ENCODE measurements at places on chromosomes 16 and 17.
A peak's percentile ranks its signal among the peaks of the same experiment; 100 is the strongest.

GRCh38 chr17:75615301-75615700 lies 17.9 kb upstream of the SMIM5 start:
- DNase-seq, result no peak

DNA sequence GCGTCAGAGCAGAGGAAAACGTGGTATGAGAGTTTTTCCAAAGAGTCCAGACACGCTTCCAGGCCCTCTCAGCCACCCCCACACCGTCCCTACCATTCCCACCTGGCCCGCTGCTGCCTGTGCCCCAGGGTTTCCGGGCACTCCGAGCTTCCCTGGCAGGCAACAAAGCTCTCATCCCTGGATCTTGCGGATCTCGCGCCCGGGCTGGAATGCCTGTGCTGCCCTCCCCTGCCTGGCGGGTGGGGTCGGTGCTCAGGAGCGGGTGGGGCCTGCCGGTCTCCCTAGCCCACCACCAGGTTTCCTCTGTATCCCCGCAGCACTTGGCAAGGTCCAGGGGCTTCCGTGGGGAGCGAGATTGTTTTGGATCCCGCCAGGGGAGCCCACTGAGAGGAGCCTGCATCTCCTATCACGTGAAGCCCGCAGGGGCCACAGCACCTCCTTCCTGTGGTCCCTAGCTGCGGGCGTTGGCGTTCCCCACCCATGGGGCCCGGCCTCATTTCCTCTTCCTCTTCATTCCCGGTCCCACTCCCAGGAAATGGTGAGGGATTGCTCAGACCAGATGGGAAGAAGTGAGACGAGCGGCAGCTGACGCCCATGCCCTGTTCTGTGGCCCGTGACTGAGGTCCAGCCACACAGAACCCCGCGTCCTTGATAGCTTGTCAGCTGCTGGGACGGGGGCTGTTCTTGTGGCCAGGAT lies 11.0 kb downstream of the TBC1D24 start:
- DNase-seq, result no peak

DNA sequence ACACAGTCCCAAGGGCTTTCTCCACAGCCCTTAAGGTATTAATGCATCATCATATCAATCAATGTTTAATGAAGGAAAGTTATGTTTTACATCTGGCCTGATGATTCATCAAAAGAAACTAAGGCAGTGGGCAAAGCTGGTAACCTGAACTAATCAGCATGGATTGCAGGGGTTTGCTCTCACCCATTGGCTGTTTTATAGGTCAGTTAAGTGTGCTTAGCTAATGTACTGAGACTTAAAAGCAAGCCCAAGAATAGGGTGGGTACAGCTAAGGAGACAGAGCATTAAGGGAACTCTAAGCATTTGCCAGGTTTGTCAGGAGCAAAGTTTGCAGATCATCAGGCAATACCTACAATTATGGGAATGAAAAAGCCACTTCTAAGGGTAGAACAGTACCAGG lies 1247.6 kb downstream of the CDH8 start:
- DNase-seq, result peak; percentile 14

DNA sequence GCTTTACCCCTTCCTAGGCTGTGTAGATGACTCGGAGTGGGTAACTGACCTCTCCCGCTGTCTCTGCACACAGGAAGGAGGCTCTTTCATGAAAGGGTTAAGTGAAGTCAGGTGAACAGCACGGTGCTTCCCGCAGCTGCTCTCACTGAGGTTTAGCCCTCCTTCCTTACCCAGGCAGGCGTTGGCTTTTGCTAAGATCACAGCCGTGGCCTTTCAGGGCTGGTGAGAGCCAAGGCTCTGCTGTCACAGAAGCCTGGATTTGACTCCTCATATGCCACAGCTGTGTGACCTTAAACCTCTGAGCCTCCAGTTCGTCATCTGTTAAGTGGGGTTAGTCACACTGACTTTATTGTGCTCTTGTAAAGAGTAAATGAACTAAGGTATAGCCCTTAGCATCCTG lies 90.9 kb upstream of the PLCG2 start:
- no peak for DNase-seq

- peak; percentile 12 for DNase-seq
These were observed 139.7 kb downstream of the SLC39A11 start for GRCh38 chr17:72952641-72953315.

- peak; percentile 54 for DNase-seq
These were observed 1.8 kb downstream of the MMP15 start for GRCh38 chr16:58027161-58027915.

- no peak for DNase-seq
These were observed 212.2 kb upstream of the RPL38 start for GRCh38 chr17:73991260-73991659.

GRCh38 chr17:3659541-3660111 lies 8.8 kb downstream of the TAX1BP3 start:
- peak; percentile 83 for DNase-seq

Data from iris pigment epithelial cell (primary cell).